ENCODE measurements at places on chromosomes 4 and X.

- no peak for DNase-seq
Measured at GRCh38 chr4:106529348-106530023, 160.9 kb upstream of the GIMD1 start.

DNA sequence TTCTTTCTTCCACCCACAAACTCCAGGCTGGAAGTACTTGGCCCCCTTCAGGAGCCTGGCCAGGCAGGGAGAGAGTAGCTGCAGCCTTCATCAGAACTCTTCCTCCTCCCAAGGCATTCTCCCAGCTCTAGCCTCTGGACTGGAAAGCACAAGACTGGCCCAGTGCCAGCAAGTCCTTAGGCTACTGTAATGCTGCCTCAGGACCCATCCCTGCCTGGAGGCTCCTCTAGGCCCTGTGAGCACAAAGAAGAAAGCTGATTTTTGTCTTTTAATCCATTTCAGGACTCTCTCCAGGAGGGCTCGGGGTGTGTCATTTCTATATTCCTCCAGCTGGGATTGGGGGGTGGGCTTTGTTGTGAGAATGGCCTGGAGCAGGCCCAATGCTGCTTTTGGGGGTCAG is 10.8 kb downstream of the AWAT2 start:
- no peak for DNase-seq

GRCh38 chr4:4443821-4444220 is 56.9 kb downstream of the NSG1 start:
- no peak for DNase-seq

DNA sequence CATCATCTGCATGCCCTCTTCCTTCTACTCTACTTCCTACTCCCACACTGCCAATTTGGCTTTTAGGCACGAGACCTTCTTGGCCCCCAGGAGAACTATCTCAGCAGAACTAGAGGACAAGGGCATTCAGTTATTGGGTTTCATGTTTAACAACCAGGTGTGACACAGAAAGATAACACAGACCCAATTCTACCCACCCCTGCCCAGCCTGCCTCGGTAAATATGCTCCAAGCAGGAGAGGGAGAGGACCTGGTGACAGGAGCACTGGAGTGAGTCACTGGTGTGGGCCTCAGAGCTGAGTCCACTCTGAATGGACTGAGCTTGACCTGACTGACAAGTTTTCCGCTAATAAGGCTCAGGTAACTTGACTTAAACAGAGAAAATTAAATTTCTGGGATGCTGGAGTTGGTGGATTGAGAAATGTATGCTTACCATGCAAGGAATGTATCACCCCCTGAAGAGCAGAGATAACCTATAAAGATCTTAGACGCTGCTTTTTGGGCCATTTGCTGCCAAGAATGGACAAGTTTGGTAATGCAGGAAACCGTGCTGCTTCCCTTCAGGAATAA is 52.5 kb downstream of the CASP3 start:
- no peak for DNase-seq

GRCh38 chr4:4857001-4857808 is 2.3 kb upstream of the MSX1 start:
- DNase-seq, result no peak

- no peak for DNase-seq
Measured at GRCh38 chr4:25144870-25145481, 15.3 kb downstream of the SEPSECS start.

DNA sequence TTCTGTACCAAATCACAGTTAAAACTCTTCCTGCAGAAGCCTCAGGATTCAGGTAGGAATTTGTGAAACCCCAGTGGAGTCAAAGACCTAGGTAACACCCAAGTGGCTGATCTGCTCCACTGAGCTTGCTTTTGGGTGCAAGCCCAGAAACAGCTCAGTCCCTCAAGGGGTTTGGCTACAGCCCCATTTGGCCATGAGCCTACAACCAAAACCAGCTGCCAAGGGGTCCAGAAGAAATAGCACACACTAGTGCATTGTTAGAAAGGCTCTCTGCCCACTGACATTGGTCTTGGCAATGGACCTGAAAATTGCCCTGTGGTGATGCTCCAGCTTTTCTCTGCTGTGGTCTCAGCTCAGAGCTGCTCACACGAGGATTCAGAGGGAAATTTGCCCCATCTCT is 577.4 kb upstream of the INTU start:
- no peak for DNase-seq

DNA sequence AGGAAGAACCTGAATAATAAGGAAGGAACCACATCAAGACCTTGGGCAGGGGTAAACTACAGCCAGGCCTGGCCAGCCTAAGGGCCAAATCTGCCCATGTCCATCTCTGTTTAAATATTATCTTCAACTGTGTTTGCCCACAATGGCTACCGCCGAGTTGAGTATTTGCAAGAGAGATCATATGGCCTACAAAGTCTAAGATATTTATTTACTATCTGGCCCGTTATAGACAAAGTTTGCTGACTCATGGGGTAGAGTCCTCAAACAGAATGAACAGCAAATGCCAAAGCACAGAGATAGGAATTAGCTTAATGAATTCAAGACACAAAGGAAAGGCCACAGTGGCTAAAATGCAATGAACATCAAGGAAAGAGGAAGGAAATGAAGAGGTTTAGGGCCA is 44.8 kb downstream of the RPS6KA3 start:
- no peak for DNase-seq

DNA sequence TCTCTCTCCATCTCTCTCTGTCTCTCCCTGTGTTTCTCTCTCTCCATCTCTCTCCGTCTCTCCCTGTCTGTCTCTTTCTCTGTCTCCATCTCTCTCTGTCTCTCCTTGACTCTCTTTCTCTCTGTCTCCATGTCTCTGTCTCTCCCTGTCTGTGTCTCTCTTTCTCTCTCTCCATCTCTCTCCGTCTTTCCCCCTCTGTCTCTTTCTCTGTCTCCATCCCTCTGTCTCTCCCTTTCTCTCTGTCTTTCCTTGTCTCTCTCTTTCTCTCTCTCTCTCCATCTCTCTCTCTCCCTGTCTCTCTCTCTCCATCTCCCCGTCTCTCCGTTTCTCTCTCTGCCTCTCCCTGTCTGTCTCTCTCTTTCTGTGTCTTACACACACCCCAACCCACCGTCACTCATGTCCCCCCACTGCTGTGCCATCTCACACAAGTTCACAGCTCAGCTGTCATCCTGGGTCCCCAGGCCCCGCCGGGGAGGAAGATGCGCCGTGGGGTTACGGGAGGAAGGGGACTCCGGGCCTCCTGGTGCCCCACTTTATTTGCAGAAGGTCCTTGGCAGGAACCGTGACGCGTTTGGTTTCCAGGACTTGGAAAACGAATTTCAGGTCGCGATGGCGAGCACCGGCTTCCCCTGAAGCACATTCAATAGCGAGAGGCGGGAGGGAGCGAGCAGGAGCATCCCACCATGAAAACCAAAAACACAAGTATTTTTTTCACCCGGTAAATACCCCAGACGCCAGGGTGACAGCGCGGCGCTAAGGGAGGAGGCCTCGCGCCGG is 1.2 kb upstream of the SHOX start:
- DNase-seq, result no peak

DNA sequence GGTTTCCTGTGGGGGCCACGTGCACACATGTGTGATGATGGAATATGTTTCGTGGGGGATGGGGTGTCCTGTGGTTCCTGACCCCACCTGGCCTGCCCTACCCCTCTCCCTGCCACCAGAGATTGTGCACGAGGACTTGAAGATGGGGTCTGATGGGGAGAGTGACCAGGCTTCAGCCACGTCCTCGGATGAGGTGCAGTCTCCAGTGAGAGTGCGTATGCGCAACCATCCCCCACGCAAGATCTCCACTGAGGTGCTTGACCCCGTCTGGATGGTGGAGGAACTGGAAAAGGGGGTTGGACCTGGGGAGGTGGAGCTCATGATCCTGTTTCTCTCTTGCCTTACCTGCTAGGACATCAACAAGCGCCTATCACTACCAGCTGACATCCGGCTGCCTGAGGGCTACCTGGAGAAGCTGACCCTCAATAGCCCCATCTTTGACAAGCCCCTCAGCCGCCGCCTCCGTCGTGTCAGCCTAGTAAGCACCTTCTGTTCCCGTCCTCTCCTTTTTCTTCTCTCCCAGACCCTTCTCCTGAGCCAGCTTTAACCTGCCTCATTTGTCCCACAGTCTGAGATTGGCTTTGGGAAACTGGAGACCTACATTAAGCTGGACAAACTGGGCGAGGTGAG is 5.9 kb downstream of the CDK16 start:
- no peak for DNase-seq

GRCh38 chr4:26813698-26814097 is 46.9 kb upstream of the STIM2 start:
- no peak for DNase-seq

DNA sequence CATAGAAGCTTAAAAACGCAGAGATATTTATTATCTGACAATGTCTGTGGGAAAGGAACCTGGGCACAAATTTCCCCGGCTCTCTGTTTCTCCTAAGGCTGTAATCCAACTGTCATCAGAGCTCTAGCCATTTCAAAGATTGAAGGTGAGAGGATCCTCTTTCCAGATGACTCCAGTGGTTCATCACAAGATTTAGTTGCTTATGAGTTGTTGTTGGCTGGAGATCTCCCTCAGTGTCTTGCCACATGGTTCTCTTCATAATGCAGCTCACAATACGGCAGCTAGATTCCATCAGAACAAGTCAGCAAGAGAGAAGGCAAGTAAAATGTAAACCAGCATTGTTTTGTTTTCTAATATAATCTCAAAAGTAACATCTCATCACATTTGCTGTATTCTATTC is 369.4 kb downstream of the GASK1B start:
- DNase-seq, result no peak

- DNase-seq, result no peak
Measured at GRCh38 chrX:2592279-2592678, 91.5 kb upstream of the DHRSX start.

Measured in Panc1 (cell line).